Stimulated activated CD4-positive, alpha-beta T cell treated with anti-CD3 and anti-CD28 coated beads, Interleukin-1b, Interleukin-23, amount 100 ng/mL, for 1 hour (primary cell): ENCODE measurements at places on chromosomes 11 and 22.

- no peak for DNase-seq
These were observed 436.3 kb downstream of the DYNC2H1 start for GRCh38 chr11:103545551-103545950.

DNA sequence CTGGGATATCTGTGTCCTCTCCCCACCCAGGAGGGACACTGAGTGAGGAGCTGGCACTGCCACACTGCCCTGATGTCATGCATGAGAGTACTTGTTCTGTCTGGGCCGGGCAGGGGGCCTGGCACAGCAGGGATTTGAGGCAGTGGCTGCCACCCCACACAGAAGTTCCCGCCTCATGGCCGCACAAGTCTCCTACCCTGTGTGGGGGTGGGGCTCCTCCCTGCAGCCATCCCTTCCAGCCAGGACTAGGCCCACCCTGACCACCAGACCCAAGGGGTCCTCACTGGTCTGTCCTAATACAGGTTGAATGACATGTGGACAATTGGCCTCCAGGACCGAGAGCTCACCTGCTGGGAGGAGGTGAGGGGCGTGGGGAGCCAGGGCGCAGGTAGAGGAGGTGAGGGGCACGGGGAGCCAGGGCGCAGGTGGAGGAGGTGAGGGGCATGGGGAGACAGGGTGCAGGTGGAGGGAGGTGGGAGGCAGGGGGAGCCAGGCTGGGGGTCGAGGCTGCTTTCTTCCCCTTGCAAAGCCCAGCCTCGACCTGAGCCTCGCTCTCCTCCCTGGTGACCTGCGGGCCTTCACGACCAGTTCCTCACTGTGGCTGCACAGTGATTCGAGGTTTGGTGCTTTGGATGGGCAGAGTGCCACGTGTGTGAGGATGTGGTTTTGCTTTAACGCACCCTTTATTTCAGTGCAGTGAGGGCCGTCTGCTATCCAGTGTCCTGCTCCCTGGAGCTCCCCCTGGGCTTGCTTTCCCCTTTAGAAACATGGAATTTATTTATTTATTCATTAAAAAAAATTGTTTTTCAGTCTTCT, 7.4 kb downstream of the LZTR1 start:
- no peak for DNase-seq

GRCh38 chr22:45538281-45538680, 35.6 kb downstream of the FBLN1 start:
- no peak for DNase-seq

DNA sequence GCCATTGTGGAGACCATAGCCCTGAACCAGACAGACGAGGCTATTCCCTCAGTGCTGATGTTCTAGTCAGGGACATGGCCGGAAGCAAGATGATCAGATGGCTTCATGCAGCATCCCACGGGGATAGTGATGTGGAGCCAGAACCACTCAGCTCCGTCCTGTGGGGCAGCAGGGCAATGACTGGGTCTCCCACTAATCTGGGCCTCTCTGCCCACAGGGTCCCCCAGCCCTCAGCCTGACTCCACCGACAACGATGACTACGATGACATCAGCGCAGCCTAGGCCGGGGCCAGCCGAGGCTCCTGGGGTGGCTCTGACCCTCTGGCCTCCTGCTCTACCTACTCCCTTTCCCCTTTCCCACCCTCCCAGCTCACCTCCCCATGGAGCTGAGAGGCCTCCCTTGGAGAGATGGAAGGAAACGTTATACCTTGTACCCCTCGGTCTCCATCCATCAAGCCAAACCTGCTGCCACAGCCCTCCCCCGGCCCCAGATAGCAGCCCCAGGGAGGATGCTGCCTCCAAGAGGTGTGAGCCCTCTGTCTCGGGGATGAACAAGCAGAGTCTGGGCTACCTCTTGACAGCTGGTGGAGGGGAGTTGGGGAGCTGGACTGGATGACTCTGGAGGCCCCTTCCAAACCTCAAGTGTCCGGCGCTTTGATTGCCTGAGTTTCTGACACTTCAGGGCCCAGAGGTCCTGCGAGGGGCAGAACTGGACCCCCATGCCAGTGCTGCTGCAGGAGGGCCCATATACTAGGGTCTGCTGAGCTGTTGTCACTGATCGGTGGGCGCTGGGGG, 47.8 kb downstream of the CD6 start:
- no peak for DNase-seq
